ENCODE measurements at places on chromosomes 5 and 9.

DNA sequence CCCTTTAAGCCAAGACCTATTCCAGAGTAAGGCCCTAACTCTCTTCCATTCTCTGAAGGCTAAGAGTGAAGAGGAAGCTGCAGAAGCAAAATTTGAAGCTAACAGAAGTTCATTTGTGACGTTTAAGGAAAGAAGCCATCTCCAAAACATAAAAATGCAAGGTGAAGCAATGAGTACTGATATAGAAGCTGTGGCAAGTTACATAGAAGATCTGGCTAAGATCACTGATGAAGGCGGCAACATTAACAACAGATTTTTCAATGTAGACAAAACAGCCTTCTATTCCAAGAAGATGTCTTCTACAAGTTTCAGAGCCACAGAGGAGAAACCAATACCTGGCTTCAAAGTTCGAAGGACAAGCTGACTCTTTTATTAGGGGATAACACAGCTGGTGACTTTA, 1143.4 kb downstream of the CDH12 start:
- no peak for DNase-seq

GRCh38 chr5:114952876-114953275, 216.8 kb downstream of the TRIM36 start:
- DNase-seq = no peak

DNA sequence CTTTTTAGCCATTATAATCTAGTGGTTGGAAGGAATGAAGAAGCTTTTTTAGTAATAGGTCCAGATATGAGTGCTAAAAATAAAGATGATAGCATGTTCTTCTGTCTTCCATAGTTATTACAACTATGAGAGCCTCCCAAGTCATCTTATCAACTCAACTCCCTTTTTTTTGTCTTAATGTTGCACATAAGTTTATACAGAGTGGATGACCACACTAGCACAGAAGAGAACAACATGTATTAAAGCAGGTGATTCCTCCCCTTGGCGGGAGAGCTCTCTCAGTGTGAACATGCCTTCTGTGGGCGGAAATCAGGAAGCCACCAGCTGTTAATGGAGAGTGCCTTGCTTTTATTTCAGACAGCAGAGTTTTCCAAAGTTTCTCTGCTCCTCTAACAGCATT, 40.1 kb upstream of the STX17 start:
- DNase-seq = no peak

DNA sequence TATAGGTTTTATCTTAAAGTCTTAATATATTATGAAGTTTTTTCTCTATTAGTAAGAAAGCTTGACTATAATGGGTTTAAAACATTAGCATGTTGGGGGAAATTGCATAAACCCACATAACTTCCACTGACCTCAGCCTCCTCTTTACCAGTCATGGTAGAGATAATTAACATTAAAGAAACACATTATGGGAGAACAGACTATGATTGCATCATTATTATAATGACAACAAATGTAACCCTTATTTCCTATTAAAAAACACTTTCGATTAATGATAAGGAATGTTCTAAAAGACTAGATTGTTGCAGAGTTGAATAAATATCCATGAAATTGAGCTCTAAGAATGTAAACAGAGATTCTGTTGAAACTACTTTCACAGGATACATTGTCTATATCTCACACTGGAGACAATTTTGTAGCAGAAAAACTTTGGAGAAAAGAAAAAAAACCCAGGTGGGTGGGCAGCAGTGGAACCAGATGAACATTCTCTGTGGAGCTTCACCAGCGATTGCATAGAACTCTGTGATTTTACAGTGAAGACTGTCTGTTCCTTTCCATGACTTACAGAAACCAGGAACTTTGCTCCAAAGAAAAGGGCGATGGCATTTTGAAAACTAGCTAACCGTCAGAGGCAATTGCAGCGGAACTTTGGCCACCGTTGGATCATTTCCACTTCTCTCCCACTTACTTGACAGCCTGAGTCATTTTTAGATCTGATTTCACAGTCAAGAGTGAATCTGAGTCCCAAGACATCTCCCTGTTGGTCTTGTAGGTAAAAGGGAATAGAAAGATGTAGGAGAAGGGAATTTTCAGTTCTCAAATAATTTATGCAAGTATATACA, 21.0 kb upstream of the ERAP2 start:
- DNase-seq = no peak

- DNase-seq = no peak
Measured at GRCh38 chr5:169085636-169086035, 215.3 kb downstream of the SLIT3 start.

DNA sequence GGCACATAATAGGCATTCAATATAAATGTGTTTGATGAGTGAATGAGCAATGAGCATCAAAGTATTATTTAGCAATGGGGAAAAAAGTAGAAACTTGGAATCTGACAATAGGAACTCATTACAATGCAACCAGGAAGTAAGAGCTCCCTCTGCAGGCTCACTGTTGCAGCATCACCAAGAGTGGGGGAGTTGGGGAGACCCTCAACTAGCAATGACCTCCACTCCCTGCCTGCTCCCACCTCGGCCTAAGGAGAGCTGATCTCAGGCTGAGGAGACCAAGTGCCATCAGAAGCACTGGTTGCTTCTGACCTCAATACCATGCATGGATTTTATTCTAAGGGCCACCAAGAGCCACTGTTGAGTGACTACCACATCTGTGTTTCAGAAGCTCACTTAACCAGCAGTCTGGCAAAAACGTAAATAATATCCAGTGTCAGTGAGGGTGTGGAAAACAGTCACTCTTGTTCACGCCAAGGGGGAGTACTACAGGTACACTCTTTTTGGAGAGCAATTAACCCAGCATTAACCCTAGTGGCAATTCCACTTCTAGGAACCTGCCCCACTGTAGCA, 8.0 kb downstream of the VDAC1 start:
- DNase-seq = no peak

- DNase-seq = no peak
Measured at GRCh38 chr5:1042626-1043025, 34.0 kb downstream of the NKD2 start.

- DNase-seq = no peak
Measured at GRCh38 chr5:89946916-89947315, 462.6 kb downstream of the CETN3 start.

GRCh38 chr9:15211815-15212495, 95.1 kb downstream of the TTC39B start:
- no peak for DNase-seq

DNA sequence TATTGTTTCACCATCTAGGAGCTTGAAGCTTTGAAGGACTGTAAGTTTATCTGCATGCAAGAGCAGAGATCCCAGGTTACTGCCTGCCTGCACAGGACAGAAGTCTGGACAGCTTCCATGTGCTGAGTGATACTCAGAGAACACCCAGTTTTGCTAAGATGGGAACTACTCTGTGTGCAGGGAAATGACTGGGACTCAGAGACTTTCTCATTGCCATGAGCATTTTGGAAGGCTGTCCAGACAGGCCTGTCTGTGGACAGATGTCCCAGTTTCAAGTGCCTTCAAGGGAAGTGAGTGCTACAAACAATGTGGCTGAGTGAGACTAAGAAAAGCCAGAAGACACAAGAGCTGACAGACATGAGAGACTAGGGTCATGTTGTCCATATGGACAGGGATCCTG, 19.2 kb upstream of the ZNF131 start:
- no peak for DNase-seq

DNA sequence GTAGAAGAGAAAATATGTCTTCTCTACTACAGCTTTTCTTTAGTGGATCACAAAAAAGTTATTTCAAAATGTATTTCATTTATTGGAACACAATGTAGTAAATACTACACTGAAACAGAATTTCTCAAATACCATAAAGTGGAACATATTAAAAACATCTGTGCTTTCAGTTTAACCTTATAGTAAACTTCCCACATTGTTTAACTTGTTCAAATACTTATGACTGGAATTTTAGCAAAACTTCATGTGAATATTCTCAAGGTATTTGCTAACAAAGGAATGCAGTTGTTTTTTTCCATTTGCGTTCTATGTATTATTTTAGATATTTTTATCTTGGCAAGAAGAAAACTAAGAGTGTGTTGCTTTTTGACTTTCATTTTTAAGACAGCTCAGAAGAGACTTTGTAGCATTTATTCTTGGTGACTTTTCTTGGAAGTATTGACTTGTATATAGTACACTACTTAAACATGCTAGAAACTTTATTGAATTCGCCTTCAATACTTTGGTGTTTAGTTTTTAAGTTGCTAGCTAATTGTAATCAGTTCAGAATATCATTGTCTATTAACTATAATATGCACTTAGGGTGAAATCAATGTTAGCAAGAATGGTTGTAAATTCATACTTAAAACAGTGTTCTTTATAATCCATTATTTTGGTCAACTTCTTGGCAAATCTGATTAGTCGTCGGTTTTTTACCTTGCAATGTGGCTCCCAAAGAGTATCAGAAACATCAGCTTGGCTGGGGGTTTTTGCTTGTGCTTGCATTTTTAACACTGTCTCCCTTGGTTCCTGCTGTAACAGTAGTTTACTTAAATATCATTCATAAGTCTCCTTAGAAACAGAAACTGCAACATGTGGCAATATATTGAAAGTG, 5.0 kb upstream of the RHOBTB3 start:
- no peak for DNase-seq

DNA sequence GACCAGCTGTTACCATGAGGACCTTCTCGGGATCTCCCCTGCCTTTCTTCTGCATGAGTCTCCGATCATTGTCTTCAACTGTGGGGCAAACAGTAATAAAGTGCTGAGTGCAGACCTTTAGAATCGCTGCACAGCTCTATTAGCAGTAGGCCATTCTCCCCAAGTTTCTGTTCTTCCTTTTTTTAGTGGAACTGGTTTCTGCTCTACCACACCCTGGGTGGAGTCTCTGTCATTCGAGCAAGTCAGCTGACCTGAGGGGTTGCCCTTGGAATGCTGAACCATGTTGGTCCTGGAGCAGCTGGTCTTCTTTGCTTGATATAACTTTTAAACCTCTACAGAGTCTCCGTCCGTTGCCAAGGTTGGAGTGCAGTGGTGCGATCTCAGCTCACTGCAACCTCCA, 33.4 kb upstream of the GNPDA1 start:
- no peak for DNase-seq

DNA sequence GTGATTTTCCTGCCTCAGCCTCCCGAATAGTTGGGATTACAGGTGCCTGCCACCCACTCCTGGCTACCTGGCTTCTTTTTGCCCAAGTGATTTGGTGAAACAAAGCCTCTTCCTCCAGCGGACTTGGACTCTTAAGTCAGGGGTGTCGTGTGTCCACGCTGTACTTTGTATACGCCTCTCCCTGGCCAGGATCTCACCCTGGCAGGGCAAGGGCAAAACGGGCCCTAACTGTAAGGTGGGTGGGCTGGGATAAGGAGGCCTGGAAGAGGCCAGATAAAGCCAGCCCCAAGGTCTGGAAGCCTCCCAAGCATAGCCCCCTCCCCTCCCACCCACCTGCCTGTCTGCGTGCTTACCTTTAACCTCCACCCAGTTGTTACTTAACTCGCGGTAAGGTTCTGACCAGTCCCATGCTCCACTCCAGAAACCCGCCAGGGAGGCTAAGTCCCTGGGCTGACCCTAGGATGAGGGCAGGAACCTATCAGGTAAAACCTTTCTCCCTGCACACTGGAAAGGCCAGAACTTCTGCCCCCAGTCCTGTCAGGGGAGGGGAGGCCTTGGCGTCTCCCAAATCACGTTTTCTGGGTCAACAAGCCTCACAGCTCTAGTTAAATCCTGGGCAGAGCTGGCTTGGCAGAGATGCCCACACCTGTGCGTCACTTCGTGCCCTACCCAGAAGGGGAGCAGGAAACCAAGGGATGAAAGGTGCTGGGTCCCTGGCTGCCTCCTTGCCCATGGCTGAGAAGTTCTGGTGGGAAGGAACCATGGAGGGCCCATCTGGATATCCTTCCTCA, 8.4 kb downstream of the CDK9 start:
- no peak for DNase-seq

DNA sequence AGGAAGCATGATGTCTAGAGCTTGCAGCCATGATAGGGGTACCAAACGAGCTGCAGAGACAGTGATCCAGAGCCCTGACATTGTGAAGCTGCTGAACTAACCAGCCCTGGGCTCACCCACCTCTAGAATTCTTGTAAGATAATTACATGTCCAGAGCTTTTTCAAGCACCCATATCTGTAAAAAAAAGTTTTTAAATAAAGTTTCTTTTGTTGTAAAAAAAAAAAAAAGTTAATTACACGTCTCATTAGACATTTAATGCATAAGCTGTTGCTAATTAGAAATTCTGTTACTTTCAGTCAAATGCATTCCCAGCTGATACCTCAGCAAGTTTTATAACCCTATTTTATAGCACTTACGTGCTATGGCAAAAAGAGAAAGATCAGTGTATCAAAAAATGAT, 65.6 kb downstream of the C9orf85 start:
- no peak for DNase-seq

DNA sequence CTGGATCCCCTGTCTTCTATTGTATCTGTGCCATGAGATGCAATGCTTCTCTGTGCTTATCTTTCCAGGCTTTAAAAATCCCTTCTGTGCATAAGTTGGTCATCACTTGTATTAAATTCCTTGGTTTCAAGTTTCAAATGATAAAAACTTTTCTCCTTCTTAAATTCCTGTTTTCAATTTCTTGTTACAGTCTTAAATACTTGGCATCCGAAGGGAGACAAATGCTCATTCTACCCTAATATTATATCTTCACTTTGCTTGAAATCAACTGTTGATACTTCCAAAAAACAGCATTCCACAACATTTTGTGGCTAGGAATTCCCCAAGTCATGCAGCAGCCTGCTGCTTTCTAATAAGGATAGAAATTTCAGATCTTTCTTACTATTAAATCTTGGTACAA, 413.2 kb upstream of the ACTBL2 start:
- DNase-seq = no peak

DNA sequence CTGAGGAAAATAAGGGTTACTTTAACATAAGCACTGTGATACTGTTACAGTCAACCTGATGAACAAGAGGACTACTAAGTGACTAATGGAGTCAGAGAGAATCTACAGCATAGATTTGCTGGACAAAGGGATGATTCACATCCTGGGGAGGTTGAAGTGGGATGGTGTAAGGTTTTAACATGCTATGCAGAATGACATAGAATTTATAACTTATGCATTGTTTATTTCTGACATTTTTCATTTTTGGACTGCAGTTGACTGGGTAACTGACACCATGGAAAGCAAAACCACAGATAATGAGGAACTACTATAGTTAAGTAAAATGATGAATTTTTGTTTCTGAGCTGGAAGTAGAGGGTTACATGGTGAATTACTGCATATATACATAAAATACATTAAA, 389.2 kb downstream of the MAT2B start:
- DNase-seq = no peak

- DNase-seq = no peak
Measured at GRCh38 chr9:107007402-107007801, 144.4 kb downstream of the ZNF462 start.

DNA sequence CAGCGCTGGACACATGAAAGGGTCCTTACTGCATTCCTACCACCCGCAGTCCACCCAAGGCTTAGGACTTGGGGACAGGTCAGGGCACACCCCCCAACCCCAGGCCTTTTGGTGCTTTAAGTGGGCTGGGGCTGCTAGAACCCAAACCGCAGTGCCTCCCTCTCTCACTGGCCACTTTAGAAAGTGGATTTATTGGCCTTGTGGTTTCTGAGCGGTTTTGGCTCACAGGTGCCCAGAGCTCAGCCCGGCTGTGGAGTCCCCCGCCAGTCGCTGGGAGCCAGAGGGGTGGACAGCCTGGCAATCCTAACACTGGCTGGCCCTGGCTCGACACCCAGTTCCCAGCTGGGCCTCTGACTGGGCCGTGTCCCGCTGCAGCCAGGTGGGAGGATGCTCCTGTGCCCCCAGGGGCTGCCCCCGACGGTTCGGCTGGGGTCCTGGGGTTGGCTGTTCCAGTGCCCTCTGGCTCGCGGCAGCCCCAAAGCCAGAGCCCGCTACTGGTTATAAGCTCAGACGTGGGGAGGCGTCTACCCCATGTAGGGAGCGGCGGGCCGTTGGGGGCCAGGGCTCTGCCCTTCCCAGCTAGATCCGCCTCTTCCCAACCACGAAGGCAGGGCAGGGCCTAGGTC, 65.2 kb upstream of the RNU6ATAC start:
- DNase-seq = no peak
